ENCODE measurements at places on chromosomes 4 and X.

DNA sequence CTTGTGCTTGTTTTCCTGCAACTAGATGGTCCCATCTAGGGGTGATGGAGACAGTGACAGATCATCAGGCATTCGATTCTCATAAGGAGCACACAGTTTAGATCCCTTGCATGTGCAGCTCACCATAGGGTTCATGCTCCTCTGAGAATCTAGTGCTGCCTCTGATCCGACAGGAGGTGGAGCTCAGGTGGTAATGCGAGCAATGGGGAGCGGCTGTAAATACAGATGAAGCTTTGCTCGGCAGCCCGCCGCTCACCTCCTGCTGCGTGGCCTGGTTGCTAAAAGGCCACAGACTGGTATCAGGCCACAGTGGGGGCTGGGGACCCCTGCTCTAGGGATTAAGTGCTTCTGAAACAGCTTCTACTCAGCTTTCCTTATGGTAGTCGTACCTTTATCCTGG, 28.5 kb upstream of the CCDC110 start:
- DNase-seq = no peak

- no peak for DNase-seq
Measured at GRCh38 chrX:13126775-13127174, 82.4 kb upstream of the FAM9C start.

GRCh38 chrX:43958529-43958928, 14.7 kb downstream of the NDP start:
- peak; percentile 60 for DNase-seq

- no peak for DNase-seq
Measured at GRCh38 chr4:47860305-47860704, 22.4 kb upstream of the CORIN start.

DNA sequence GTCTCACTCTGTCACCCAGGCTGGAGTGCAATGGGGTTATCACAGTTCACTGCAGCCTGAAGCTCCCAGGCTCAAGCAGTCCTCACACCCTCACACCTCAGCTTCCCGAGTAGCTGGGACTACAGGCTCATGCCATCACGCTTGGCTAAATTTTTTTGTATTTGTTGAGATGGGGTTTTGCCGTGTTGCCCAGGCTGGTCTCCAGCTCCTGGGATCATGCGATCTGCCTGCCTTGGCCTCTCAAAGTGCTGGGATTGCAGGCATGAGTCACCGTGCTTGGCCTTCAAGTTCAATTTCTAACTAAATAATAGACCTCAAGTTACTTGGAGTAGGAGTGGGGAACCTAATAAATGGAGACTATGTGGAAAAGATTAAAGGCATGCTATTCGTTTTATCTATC, 48.9 kb downstream of the MND1 start:
- DNase-seq = no peak

DNA sequence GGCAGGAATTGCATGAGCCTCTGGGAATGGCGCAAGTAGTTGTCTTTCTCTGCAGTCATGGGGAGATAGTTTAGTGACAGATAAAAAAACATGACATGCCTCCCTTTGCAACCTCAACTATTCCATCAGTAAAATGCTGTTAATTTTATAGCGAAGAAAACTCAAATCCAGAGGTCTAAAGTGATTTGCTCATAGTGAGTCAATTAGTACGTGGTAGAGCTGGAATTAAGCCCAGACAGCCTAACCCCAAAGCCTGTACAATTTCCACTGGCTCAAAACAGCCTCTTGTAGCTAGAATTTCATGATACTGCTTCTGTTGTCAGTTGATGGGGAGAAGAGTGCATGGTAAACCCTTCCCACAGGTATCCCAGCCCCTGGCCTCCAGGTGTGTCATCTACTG, 81.3 kb upstream of the TRPC5 start:
- DNase-seq = no peak

- DNase-seq = no peak
Measured at GRCh38 chr4:118983293-118983692, 94.6 kb downstream of the SYNPO2 start.

- DNase-seq = no peak
Measured at GRCh38 chr4:80079255-80079923, 6.4 kb upstream of the ANTXR2 start.

DNA sequence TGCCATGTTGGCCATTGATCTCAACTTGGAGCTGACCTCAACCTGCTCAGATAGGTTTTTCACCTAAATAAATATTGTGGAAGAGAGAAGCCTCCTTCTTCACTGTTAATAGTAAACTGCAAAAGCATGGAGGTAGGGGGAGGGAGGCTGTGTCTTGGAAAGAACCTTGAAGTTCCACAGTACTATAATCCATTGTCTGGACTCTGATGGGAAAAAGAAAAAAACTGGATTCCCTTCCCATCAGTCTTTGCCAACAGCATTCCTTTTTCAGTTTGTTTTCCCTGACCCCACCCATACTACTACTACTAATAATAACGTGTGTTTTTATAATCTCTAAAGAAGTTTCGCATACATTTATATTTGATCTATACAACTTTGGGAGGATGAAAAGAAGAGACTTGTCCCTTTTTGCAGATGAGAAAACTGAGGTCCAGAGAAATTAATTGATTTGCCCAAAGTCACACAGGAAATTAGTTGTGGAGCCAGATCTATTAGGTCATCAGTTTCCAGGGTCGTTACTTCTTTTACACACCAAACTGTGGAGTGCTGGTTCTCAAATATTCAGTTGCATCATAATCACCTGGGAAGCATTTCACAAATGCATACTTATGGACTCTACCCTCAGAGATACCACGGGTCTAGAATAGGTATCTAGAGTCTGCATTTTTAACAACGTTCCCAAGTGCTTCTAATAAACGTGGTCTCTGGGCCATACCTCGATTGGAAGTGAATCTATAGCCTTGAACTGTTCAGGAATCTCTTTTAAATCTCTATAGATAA, 59.1 kb downstream of the LUZP4 start:
- DNase-seq = no peak

DNA sequence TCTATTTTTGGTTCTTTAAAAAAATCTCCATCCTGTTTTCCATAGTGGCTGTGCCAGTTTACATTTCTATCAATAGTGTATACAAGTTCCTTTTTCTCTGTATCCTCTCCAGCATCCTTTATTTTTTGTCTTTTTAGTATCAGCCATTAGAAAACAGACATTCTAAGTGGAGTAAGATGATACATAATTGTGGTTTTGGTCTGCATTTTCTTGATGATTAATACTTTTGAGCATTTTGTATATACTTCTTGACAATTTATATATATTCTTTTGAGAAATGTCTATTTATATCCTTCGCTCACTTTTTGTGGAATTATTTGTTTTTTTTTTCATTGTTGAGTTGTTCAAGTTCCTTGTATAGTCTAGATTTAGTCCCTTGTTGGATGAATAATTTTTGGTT, 382.2 kb upstream of the SPOCK3 start:
- no peak for DNase-seq

GRCh38 chr4:132646186-132646585, 502.9 kb upstream of the PCDH10 start:
- DNase-seq = no peak

DNA sequence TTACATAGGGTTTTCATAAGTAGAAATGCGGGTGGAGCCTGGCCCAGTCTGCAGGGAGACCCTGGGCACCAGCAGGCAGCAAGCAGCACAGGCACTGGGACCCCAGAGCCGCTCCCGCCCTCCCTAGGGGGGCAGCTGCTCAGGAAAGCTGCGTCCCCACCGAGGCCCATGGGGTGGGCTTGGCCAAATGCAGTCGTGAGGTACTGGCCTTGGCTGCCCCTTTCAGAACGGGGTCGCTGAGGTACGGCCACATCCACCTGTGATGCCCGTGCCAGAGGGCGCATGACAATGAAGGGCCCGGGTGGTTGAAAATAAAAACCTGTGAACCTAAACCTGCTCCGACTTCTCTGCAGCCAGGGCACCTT, 16.7 kb downstream of the TMEM175 start:
- DNase-seq = no peak

DNA sequence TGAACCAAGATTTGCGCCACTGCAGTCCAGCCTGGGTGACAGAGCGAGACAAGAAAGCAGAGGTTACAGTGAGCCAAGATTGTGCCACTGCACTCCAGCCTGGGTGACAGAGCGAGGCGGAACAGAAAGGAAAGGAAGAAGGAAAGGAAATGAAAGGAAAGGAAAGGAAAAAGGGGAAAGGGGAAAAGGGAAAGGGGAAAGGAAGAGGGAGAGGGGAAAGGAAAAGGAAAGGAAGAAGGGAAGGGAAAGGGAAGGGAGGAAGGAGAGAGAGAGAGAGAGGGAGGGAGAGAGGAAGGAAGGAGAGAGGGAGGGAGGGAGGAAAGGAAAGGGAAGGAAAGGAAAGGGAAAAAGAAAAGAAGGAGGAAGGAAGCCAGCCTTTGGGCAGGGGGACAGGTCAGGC, 76.6 kb downstream of the PRKX start:
- no peak for DNase-seq

GRCh38 chr4:147794314-147794680, 62.4 kb downstream of the ARHGAP10 start:
- DNase-seq = no peak

GRCh38 chr4:94615451-94615850, 142.3 kb upstream of the BMPR1B start:
- no peak for DNase-seq

- peak; percentile 96 for DNase-seq
Measured at GRCh38 chr4:55948726-55949481, at the start of gene CEP135. CEP135 (plus strand) TSS chr4:55948945; CDS start chr4:55952131, 3,186 bp downstream.

DNA sequence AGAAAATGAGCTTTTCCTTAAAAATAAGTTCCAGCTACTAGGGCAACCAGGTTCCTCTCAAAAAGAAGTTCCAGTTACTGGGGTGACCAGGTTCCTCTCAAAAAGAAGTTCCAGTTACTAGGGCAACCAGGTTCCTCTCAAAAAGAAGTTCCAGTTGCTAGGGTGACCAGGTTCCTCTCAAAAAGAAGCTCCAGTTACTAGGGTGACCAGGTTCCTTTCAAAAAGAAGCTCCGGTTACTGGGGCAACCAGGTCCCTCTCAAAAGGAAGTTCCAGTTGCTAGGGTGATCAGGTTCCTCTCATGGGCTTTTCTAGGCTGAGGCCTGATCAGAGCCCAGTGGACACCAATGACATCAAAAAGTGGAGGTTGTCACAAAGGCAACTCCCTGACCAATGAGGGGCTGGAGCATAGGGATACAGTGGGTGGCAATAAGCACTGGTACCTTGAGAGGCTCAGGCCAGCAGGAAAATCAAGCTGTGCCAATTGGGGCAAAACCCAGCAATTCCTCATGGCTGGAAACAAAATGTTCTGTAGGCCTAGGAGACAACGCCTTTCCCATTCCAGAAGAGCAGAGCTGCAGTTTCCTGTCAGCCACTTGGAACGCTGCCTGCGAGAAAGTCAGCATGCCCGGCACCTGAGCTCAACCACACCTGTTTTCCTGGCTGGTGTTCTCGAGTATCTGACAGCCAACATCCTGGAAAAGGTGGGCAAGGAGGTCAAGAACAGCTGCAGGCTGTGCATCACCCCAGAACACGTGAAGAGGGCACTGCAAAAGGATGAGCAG, 12.3 kb upstream of the SYTL5 start:
- DNase-seq = no peak

DNA sequence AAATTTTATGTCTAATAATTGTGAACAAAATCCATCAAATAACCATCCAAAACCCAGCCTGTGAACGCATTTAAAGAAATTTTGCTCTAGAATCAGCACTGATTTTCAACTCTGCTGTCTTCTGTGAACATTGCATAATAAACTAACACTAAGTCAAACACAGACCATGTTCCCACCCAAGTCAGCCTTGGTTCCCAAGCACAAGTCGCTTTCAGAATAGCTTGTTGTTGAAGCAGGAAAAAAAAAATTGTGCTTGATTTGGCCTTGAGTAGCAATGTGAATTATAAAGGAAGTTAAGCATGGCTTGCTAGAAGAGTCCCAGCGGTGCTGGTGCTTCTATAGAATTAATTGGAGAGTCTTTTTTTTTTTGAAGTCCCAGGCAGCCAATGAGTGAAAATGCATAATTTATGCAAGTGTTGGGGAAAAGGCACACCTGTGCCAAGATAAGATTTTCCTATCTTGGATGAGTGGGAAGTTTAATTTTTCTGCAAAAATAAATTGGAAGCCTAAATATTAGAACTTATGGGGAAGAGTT, 42.1 kb downstream of the HHIP start:
- DNase-seq = no peak

DNA sequence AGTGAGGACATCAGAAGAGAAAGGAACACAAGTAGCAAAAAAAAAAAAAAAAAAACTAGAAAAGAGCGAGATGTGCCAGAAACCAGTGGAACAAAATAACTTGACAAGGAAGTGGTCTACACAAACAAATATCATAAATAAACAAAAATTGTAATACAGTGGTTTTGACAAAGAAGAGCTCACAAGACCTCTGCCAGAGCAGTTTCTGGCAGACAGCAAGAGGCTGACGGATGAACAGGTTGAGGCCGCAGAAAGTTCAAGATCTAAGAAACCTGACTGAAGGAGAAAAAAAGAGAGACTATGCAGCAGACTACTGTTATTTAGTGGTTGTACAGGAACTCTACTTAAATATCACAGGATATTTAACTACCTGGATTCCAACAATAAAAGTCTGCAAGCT, 66.2 kb downstream of the MAB21L2 start:
- DNase-seq = no peak

GRCh38 chr4:79083406-79084010, 144.3 kb upstream of the PAQR3 start:
- peak; percentile 79 for DNase-seq

GRCh38 chr4:33837043-33837838, 2407.1 kb downstream of the ARAP2 start:
- no peak for DNase-seq

GRCh38 chrX:132004728-132005127, 18.4 kb upstream of the STK26 start:
- DNase-seq = peak; percentile 54

DNA sequence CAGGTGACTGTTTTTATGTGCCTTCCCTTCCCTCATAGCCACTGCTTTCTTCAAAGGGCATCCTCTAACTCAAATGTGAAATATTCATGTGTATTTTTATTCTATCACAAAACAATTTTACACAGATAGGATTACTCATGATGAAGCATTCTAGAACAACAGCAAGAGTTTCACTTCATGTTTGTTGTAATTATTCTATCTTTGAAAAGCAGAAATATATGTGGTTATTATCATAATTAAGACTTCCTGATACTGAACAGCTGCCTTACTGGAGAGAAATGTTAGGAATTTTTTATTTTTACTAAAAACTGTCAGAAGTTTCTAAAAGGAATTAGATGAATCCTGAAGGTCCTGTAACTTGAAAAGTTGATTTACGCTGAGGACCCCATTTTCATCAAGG, 229.1 kb downstream of the PALLD start:
- no peak for DNase-seq

DNA sequence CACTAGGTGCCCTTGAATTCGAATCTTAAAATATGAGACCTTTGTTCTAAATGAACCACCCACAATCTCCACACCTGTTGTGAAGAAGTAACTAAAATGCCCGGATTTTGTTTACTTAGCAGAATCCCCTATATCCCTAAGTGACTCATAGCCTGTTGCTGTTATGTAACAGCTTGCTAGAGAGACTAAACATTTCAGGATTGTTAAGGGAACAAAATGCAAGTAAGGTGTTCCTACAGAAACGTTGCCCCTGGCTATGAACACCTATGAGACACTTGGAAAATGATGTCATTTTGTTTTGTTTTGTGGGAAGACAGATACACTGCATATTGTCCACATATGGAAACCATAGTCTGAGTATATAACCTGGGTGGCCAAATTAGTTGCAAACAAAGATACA, 24.2 kb upstream of the MXRA5 start:
- no peak for DNase-seq

GRCh38 chr4:122914938-122915337, 7.5 kb downstream of the NUDT6 start:
- DNase-seq = no peak

- DNase-seq = no peak
Measured at GRCh38 chrX:63746278-63746677, 38.7 kb downstream of the ARHGEF9 start.

GRCh38 chr4:147157860-147158701, 212.4 kb upstream of the TTC29 start:
- DNase-seq = peak; percentile 78

GRCh38 chrX:16552546-16552945, 97.4 kb upstream of the S100G start:
- no peak for DNase-seq
